Natural killer cell treated with Interleukin-12 subunit alpha and Interleukin-12 subunit beta and Interleukin-15 and Interleukin-18, amount 100 ng/mL, for 72 hours (primary cell): ENCODE measurements at places on chromosomes 5 and 9. TPM values are rescaled to one million over a fixed set of nuclear protein-coding genes. Genes with fewer than 3 reads are reported as not detected.

DNA sequence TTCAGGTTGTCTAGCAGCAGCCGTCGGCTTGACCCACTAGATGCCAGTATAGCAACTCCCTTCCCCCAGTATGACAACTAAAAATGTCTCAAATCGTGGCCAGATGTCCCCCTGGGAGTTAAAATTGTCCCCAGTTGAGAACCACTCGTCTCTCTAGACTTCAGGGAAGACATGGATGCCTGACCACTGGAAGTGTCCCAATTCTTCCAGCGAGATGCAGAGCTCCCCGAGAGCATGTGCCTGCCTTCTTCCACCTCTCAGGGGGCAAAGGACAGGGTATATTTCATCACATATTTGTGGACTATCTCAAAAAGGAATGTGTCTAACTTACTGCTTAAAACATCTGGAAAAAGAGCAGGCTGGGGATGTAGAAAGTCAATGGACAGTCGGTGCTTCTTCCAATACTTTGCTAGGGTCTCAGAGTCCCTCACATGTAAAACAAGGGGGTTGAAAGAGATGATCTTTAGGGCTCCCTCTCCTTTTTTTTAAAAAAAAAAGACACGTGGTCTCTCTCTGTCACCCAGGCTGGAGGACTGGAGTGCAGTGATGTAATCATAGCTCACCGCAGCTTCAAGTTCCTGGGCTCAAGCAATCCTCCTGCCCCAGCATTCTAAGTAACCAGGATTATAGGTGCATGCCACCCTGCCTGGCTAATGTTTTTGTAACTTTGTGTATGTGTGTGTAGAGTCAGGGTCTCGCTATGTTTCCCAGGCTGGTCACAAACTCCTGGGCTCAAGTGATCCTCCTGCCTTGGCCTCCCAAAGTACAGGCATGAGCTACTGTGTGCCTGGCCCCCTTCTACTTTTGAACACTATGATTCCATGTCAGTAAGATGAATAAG, 190.6 kb downstream of the DAB2IP start:
- DNase-seq, result no peak
- H3K36me3 ChIP-seq, result peaks cover 8% of the 10 kb centered on the region
- H3K27me3 ChIP-seq, result peaks cover 15% of the 10 kb centered on the region
- H3K4me1 ChIP-seq, result no peaks in the 10 kb centered on the region
- no peak overlapping the region for H3K4me3 ChIP-seq

The LRRC19 gene
- not detected for total RNA-seq

DNA sequence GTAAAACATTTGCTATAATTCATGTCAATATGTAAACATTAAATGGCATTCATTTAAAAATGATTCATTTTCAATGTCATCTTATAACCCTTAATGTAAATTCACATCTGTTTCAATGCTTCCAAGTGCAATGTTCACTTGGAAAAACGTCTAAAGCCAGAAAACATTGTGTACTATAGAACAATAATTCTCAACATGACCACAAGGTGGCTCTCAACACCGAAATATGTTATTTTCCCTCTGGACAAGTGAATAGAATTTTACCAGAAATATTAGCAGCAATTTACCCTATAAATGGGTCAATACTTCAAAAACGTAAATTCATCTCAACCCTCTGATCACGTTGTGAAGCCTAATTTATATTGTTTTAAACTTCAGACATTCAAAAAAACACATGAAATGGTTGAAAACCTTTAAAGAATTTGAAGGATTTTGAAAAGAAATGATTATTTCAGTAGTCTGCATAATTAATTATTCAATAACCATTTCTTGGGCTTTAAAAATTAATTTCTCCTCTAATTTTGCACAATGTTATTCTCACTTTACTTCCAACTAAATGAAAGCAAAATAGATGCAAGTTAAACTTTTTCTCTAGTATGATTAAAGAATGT, 11.0 kb downstream of the CDH10 start:
- no peak overlapping the region for H3K4me3 ChIP-seq
- H3K4me1 ChIP-seq, result no peaks in the 10 kb centered on the region
- no peak for DNase-seq
- H3K36me3 ChIP-seq, result no peaks in the 10 kb centered on the region

DNA sequence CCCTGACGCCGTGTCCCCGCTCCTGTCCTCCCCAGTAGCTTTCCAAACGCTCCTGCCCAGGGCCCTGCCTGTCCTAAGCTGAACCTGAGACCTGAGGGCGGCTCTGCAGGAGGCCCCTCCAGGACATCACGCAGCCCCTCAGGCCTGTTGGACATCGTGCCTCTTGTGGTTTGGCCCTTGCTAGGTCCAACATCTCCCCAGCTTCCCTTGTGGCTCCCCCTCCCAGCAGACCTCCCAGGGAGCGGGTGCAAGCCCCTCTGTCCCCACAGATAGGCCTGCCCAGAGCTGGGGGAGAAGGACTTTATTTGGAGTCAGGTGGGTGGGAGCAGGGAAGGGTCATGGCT, 4.1 kb downstream of the OBP2B start:
- H3K4me3 ChIP-seq, result no peak overlapping the region
- no peak for DNase-seq
- H3K36me3 ChIP-seq, result no peaks in the 10 kb centered on the region
- peaks cover 3% of the 10 kb centered on the region for H3K4me1 ChIP-seq
- no peak overlapping the region for H3K27ac ChIP-seq
- H3K27me3 ChIP-seq, result peaks cover 15% of the 10 kb centered on the region

The IL5 gene
- total RNA-seq, result 7.2 TPM

The BSPRY gene
- total RNA-seq, result 5.0 TPM

DNA sequence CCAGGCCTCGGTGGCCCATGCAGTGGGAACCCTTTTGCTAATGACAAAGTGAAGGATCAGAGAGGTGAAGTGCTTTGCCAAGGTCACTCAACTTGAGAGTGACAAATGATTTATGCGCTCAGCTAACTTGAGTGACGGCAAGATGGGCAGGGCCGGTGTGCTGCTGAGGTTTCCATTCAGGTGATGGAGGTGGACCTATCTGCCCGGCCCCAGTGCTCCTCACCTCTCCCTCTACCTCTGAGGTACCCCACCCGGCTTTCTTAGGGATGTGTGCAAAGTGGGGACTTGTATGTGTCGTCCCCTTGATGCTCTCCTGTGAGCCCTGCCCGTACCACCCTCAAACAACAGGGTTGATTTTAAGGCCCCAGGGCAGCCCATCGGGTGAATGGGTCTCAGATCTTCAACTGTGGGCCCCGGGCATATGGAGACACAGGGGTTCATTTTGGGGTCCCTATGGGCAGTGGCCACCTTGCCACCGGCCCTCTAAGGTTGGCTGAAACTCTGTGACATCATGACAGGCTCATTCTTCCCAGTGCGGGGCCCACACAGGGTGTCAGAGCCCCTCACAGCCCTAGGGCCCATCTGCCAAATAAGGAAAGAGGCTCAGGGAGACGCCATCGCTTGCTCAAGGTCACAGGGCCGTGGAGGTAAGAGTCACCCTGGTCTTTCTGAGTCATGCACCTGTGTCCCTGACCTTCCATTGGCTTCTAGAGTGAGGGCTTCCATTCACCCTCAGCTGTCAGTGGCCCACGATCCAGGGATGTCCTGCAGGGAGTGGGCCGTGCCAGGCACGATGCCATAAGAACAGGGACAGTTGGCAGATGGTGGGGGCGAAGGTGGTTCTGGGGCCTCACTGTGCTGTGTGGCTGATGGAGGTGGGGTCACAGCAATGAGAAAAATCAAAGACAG, 170.6 kb upstream of the MVB12B start:
- no peak for DNase-seq
- no peak overlapping the region for H3K27ac ChIP-seq
- H3K4me3 ChIP-seq, result no peak overlapping the region
- H3K4me1 ChIP-seq, result no peaks in the 10 kb centered on the region

The EFNA5 gene
- total RNA-seq, result 2.2 TPM

- no peaks in the 10 kb centered on the region for H3K27me3 ChIP-seq
- no peak overlapping the region for H3K27ac ChIP-seq
- H3K36me3 ChIP-seq, result no peaks in the 10 kb centered on the region
- no peak overlapping the region for H3K4me3 ChIP-seq
Observed at GRCh38 chr5:101431201-101431600, 528.1 kb upstream of the ST8SIA4 start.

DNA sequence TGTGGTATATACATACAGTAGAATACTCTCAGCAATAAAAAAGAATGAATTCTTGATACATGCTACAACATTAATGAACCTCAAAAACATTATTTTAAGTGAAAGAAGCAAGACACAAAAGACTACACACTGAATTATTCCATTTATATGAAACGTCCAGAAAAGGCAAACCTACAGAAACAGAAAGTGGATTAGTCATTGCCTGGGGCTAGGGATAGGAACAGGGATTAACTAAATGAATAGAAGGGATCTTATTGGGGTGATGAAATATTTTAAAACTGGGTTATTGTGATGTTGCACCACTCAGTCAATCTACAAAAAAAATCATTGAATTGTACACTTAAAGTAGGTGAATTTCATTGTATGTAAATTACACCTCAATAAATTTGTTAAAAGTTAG, 326.7 kb downstream of the PIK3R1 start:
- no peaks in the 10 kb centered on the region for H3K36me3 ChIP-seq
- no peaks in the 10 kb centered on the region for H3K4me1 ChIP-seq
- no peak for DNase-seq
- no peak overlapping the region for H3K4me3 ChIP-seq

The GMCL2 gene
- not detected for total RNA-seq

The WDR38 gene
- not detected for total RNA-seq

GRCh38 chr9:36208521-36209253, 18.0 kb downstream of the CLTA start:
- peak overlapping the region; percentile 81 for H3K27ac ChIP-seq
- DNase-seq, result no peak
- H3K4me1 ChIP-seq, result peaks cover 60% of the 10 kb centered on the region
- H3K36me3 ChIP-seq, result peaks cover 18% of the 10 kb centered on the region
- peak overlapping the region; percentile 22 for H3K4me3 ChIP-seq
- H3K27me3 ChIP-seq, result no peaks in the 10 kb centered on the region

GRCh38 chr5:179967489-179967888, 59.8 kb upstream of the TBC1D9B start:
- H3K36me3 ChIP-seq, result peaks cover 7% of the 10 kb centered on the region
